Midbrain (tissue), 1 donor: ENCODE measurements at places on chromosomes 16 and 17.

DNA sequence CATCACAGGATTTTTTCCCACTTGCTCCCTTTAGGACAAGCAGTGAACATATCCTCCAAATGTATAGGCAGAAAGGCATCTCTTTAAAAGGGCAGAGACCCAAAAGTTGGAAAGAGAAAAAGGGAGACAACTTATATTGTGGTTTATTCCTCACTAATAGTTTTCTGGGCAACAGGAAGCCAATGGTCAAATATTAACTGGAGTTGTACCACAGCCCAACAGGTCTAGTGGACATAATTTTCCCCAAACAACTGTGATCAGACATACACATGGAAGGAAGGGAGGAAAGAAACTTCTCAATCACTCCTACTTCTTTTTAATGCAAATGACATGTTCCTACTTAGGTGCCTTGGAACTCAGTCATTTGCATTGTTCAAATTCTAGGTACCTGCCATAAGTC lies 78.4 kb downstream of the SOX9 start:
- no peak for DNase-seq

- DNase-seq: no peak
Observed at GRCh38 chr17:3565143-3565542, 7.5 kb upstream of the TRPV3 start.

DNA sequence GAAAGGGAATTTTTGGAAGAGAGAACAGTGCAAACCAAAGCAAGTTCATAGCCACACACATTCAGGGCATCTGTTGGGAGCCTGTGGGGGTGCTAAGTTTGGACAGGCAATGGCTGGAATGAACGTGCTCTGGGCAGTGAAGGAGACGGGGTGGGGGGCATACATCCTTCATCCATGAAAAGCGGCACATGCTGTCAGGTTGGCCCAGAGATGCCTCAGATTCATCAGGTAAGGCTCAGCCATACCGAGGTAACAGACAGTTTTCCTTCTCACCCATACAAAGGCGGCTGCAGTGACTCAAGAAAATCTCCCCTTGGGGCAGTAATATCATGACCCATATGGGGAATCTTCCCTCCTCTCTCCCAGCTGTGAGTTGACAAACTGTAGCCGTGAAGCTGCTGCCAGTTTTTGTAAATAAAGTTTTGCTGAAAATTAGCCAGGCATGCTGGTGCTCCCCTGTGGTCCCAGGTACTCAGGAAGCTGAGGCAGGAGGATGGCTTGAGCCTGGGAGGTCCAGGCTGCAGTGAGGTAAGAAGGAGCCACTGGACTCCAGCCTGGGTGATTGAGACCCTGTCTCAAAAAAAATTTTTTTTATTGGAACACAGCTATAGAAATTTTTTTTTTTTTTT lies 9.2 kb upstream of the UBALD2 start:
- no peak for DNase-seq

- no peak for DNase-seq
Observed at GRCh38 chr17:61849674-61850073, 13.7 kb downstream of the BRIP1 start.

DNA sequence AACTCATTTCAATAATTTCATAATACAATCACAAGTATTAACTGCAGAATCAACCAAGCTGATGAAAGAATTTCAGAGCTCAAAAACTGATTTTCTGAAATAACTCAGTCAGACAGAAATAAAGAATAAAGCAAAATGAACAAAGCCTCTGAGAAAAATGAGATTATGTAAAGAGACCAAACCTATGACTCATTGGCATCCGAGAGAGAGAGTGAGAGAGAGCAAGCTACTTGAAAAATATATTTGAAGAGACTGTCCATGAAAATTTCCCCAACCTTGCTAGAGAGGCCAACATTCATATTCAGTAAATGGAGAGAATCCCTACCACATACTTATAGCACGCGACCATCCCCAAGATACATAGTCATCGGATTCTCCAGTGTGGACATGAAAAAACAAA lies 1376.4 kb downstream of the CDH11 start:
- DNase-seq: no peak

GRCh38 chr17:76643553-76644148 lies at the start of gene ST6GALNAC1:
Gene ST6GALNAC1 (minus strand): TSS chr17:76643757. CDS start chr17:76643638, 119 bp downstream.
- DNase-seq: no peak

DNA sequence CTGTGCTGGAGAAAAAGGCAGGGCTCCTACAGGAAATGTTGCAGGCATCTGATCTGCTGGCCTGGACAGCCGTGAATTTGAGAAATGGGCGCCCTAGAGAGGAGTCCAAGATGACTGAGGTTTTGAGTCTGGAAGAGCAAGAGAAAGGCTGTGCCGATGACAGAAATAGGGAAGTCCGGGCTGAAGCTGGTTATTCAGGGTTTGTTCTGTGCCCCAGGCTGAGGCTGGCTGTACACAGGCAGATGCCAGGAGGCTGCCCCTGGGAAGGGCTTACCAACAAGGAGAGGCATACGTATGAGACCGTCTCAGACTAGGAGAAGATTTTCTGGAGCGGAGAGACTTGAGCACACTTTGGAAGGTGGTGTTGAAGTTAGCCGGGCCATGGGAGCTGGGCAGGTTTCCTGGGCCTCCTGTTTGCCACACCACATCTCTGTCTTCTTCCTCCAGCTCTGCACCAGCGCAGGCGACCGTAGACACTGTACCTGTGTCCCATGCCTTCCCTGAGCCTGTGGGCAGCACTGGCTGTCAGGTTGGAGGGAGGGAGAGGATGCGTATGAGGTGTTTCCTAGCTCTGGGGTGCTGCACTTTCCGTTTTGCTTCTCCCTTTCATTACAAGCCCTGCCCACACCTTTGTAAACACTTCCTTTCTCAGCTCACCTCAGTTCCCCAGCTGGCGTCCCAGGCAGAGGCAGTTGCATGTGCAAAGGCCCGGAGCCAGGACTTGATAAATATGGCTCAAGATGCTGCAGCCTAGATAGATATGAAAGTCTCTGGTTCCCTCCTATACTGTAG lies 80.8 kb downstream of the SPECC1 start:
- no peak for DNase-seq

DNA sequence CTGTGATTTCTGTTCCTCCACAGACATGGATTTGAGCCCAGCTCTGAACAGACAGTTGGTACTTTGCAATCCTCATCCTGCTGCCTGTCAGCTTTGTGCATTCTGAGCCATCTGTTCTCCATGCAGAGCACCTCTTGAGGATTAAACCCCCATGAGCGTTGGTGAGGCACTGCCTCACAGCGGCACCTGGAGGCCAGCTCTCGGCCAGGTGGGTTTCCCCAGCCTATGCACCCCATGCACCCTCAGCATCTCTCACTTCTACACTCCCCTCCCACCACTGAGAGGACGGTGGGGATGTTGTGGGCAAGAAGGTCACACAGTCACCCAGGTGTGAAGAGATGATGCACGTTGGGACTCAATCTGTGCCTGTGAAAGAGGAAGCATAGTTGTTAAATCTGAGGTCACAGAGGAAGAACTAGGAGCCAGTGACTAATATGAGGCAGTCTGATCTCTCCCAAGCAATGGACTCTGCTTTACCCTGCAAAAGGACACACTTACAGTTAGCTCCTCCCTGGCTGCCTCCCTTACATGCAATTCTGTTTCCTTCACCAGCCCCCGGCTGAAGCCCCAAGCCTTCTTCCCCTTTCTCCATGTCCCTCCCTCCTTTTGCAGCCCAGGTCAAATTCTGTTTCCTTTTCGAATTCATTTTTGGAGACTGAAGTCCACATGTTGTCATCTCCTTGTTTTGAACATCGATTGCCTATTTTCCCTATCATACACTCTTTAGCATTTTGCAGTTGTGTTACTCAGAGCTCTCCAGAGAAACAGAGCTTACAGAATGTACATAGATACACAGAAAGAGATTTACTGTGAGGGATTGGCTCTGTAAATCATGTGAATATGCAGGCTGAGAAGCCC lies 58.5 kb downstream of the HS3ST3B1 start:
- no peak for DNase-seq

GRCh38 chr16:82605863-82606620 lies 20.7 kb upstream of the CDH13 start:
- DNase-seq: no peak

- DNase-seq: no peak
Observed at GRCh38 chr17:19578545-19578944, 44.9 kb downstream of the SLC47A1 start.

- no peak for DNase-seq
Observed at GRCh38 chr17:4969047-4969550, 1.5 kb upstream of the SPAG7 start.

- no peak for DNase-seq
Observed at GRCh38 chr17:78557598-78558039, 19.6 kb downstream of the DNAH17 start.

DNA sequence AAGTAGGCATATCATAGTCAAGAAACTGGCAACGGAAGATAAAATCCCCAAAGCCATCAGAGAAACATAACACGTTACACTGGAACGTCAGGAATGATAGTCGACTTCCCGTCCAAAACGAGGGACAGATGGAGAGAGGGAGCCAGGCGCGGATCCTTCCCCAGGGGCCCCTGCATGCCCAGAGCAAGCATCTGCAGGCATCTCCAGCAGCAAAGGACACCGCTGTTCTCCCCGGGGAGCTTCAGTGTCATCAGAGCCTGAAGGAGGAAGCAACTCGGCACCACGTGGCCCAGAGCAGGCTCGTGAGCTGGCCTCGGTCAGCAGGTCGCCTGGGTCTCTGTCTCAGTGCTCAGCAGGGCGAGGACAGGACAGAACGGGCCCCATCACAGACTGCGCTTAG lies 50.1 kb downstream of the LMF1 start:
- peak; percentile 31 for DNase-seq

- DNase-seq: no peak
Observed at GRCh38 chr17:60923000-60923399, 245.3 kb downstream of the BCAS3 start.

GRCh38 chr17:73706428-73706827 lies 62.2 kb upstream of the SDK2 start:
- no peak for DNase-seq

DNA sequence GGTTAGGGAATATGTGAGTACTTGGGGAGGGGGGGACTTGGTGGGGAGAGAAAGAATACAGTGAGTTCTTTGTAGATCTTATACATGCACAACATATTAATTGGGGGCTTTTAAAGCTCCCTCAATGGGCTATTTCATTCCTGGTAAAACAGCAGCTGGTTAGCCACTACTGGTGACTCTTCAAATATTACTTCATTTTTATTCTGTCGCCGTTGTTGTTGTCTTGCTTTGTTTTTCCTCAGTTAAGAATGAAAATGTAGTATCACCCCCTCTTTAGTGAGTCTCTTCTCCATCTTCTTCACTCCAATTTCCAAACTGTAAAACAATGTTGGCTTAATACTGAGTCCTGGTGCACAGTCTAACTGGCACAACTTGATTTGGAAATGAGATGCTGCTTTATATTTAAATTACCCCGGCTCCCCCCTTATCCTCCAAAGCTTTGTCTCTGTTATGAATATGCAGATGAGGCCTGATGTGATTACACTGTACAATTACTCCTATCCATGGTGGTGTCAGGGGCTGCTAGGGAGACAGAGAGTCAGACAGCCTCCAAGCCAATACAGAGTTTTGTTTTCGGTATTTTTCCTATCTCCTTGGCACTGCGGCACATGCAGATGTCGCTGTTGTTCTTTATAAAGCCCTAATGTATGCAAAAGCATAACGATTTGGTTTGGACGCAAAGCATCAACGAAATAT lies 256.9 kb upstream of the PMFBP1 start:
- peak; percentile 90 for DNase-seq

GRCh38 chr16:24848065-24848464 lies 2.3 kb downstream of the SLC5A11 start:
- no peak for DNase-seq

- DNase-seq: no peak
Observed at GRCh38 chr17:289409-289808, 63.2 kb downstream of the RPH3AL start.

GRCh38 chr17:34412534-34412933 lies 49.5 kb upstream of the CCL1 start:
- no peak for DNase-seq

DNA sequence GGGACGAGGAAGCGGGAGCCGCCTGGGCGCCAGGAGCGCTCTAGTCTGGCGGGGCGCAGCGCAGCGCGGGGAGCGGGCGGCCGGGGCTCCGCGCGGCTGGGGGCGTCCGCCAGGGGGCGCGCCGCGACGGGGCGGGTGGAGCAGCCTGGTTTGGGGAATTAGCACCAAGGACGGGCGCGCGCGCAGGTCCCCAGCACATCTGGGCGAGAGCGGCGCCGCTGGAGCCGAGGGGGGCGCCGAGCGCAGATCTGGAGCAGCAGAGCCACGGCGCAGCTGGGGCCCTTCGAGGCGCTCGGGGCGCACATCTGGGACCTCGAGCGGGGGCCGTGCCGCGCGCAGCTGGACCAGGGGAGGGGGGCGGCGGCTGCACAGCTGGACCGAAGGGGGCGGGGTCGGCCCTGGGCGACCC lies at the start of gene NXPH3:
Gene NXPH3, plus strand, starts transcription at position 193 of the 409 bp plus-strand sequence. CDS start 349 bp downstream, outside the sequence.
- DNase-seq: peak; percentile 17

DNA sequence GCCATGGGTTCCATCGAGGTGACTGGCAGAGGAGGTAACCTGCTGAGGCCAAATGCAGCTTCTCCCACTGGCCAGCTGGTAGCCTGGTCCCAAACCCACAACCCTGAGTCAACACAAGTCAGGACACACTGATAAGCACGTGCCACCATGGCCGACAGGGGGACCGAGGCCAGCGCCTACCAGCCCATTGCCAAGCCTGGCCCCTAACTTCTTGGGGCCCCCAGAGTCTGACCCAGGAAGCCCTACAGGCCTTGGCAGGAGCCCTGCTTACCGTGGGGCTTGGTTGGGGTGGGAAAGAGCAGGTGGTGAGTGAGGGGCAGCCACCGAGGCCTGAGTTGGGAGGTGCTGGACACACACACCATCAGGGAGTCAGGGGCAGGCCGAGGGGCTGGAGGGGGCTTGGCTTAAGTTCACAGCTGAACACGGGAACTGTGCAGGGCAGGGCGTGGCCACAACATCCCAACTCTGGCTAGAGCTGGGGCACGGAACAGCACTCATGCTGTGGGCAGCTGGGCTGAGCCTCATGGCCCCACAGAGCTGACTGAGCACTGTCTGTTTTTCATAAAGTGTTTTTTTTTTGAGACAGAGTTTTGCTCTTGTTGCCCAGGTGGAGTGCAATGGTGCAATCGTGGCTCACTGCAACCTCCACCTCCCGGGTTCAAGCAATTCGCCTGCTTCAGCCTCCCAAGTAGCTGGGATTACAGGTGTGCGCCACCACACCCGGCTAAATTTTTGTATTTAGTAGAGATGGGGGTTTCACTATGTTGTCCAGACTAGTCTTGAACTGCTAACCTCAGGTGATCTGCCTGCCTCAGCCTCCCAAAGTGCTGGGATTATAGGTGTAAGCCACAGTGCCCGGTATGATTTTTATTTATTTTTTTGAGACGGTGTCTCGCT lies 5.5 kb downstream of the MRPL28 start:
- no peak for DNase-seq

GRCh38 chr16:69794486-69794885 lies 32.4 kb downstream of the WWP2 start:
- no peak for DNase-seq
